ENCODE measurements at places on chromosomes 7 and 10.

DNA sequence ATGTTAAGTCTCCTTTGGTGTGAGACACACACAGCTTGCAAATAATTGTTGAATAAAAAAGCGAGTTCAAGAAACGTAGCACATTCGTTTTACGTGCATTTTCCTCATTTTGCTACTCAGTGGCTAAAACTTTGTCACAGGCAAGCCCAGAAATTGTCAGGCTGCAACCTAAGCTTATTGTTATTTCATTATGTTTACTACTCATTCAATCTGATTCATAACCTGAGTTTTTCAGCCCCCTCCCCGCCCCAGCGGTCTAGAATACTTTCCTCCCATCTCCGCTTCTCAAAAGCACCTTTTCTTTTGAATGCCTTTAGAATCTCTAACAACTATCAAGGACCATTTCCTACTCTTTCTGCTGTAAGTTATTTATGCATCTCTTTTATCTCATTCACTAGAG is 1.1 kb downstream of the FAM133B start:
- no peak for DNase-seq

- DNase-seq: no peak
These were observed 97.0 kb downstream of the TPK1 start for GRCh38 chr7:144738708-144739314.

- DNase-seq: no peak
These were observed 167.2 kb downstream of the CALN1 start for GRCh38 chr7:72244826-72245398.

GRCh38 chr7:130383187-130383980 is 3.1 kb downstream of the CPA1 start:
- no peak for DNase-seq

All from NCI-H1417 treated with DMSO at 0.1 percent for 48 hours (cell line).